NB4 (cell line): ENCODE measurements at places on chromosomes 7 and 10.

DNA sequence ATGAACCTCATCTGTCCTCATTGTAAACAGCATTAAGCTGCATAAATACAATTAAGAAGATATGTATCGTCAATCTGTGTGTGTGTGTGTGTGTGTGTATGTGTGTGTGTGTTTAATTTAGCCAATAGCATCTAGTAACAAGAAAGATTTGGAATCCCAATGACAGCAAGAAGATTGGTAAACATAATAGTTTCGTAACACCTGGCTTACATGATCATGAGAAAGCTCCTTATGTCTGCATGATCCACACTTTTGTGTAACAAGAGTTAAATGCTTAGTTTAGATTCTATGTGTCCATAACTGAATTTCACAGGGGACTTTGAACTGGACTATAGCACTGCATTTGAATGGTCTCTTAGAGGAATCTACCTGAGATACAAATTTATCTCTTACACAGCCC, 191.0 kb upstream of the BET1 start:
- DNase-seq = no peak

DNA sequence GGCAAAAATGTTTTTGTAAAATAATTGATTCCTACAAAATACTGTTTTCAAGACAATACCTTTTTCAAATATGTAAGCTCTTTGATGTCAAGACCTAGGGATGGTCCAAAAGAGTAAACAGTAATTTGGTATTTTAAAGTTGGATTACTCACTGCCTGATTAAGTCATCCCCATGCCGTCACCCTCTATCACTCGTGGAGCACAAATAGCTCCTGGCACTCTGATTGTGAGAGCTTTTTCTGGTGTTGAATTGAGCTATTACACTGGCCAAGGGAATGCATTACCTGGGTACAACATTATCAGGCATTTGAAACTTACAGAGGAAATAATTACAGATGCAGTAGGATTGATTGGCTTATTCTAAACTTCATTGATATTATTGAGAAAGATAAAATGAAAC, 231.9 kb upstream of the GRM3 start:
- DNase-seq = no peak

DNA sequence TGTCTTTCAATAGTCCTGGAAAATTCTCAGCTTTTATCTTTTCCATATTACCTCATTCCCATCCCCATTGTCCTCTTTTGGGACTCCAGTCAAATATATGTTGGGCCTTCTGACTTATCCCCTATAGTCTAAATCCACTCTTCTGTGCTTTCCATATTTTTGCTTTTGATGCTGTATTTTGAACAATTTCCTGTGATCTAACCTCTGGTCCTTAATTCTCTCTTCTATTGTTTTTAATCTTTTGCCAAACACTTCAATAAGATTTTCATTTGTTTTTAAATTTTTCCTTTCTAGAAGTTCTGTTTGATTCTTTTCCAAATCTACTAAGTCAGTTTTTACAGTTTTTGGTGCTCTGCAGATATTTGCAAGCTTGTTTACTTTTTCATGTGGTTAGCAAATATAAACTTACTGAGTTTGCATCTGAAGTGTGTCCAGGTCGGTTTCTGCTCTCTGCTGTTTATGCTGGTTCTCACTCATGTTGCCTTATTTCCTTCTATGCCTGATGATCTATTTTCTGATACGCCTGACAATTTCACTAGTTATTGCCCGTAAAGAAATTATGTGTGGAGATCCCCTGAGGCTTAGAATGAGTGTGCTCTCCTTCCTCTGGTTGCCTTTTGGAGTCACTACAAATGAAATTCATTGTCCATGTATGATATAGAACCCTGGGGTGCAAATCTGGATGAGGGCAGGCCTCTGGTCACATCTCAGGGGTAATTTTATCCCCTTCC, 110.4 kb downstream of the RBM20 start:
- DNase-seq = no peak

DNA sequence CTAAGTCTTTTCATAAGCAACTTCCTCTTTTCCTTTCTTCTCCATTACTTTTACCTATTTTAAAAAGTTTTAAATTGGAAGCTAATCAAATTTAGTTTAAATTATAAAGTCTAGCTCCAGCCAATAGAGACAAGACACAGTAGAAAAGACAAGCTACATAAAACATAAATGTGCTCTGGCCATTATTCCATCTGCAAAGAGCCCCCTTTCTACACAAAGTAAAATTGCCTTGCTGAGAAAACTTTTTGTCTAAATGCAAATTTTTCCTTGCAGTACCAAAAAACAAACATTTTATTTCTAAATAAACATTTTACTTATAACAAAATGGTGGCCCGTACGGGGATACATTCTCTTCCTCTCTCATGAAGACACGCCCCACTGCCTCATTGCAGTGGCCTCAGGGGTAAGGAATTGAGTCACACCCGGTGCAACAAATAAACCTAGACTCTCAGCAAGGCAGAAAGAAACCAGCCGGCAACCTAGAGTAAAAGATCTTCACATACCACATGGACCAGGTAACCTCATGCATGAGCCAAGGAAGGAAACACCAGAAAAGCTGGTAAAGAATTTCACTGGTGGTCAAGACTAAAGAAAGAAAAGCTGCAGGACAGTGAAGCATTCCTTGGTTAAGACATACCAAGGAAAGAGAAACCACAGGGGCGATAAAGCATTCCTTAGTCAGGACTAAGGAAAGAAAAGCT, 71.6 kb upstream of the ZNF746 start:
- DNase-seq = no peak

DNA sequence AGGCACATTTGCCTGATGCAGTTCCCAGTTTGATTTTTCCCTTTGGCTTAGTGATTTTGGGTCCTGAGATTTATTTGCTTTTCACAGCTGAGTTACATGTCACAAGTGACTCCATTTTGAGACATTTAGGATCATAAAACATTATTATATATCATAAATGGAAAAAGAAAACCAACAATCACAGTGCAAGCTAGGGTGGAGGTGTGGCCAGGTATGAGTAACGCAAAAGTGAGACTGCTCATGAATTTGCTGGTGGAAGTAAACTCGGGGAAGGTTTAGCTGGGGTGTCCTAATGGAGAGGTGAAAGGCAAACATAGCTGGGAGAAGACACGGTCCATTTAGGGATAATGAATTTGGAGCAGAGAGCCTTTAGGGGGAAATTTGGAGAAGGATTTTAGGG, 21.7 kb upstream of the UCN3 start:
- DNase-seq = no peak
